ENCODE measurements at places on chromosomes 13 and 19.

DNA sequence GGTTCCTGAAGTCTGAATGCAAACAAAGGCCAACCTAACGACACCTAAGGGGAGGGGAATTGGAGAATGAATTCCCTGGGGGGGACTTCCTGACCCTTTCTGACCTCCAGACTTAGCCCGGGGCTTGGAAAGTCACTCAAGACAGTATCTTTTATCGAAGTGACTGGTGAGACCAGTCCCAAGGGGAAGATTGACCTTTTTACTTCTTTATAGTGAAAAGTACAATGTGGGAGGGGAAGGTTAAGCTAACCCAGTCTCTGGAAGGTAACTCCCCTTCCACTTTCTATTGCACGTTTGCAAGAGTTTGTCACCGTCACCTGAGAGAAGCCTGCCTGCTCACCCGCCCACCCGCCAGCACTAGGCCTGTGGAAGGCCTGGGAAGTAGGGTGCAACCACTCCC, 111.9 kb downstream of the EFNB2 start:
- DNase-seq, result no peak

DNA sequence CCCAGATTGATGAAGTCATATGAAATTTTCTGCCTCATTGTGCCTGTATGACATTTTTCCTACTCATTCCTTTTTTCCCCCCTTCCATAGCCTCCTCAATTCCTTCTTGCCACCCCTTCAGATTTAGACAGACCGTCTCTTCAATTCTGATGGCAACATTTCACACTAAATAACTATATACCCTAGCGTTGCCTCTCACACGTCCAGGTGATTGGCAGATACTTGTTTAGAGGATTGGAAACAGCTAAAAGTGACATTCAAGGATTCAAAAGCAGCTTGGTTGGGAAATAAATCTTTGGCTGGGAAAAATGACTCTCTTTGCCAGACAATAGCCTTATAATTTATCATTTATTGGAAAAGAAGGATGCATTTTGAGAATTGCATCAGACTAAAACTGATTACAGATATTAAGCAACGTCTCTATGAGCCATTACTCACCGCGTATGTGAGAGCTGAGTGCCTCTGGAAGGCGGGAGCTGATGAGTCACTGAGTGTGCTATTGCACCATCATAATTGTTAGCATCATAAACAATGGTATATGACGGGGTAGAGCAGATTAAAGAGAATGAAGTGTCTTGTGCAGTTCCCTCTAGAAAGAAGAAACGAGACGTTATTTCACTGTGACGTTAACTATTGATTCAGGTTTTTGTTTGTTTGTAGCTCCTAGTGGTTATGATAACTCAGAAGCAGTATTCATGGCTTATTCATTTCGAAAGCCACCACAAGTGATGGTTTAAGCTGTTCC, 61.1 kb upstream of the FAM216B start:
- DNase-seq, result no peak

GRCh38 chr13:110430391-110431336, 123.6 kb downstream of the COL4A2 start:
- no peak for DNase-seq

DNA sequence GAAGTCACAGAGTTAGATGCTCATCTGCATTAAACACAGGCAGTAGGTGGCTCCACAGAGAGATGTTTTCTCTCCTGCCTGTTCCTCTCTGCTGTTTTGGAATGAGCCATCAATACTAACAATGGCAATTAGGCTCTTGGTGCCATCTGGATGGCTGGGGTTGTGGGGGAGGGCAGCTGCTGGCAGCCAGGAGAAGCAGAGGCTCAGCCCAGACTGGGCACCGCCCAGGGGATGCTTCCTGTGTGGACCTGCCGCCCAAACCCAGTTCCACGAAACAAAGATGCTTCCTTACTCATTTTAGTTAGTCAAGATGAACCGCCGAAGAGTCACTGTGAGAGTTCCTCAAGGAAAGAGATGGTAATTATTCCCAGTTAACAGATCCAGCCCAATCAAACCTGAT, 50.8 kb upstream of the PCDH8 start:
- no peak for DNase-seq

DNA sequence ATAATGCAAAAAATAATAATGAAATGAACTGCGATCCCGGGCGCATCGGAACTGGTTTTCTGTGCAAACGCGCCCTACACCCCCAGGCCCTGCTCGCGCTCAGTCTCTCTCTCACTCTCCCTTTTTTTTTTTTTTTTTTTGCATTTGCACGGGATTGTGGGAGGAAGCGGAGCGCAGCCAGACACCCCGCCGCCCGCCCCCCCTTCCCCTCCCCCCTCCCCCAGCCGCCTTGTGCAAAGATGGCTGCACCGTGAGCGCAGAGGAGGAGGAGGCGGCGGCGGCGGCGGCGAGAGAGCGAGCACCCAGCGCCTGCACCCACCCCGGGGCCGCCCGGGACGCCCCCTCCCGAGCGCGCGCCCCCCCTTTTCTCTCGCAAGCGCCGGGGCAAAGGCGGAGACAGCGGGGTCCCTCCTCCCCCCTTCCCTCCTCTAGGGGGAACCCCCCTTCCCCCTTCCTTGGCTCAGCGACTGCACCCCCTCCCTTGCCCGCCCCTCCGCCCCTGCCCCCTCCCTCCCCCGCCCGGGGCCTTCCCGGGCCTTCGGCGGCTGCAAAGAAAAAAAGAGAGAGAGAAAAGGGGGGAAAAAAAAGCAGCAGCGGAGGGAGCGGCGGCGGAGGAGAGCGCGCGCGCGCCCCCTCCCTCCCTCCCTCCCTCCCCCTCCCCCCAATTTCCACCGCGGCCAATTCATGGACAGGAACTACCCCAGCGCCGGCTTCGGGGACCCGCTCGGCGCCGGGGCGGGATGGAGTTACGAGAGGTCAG, at the start of gene PRR12:
Gene PRR12 (plus strand): TSS at position 212 of the 760 bp plus-strand sequence. CDS start 473 bp downstream, at position 685.
- DNase-seq, result no peak

- peak; percentile 88 for DNase-seq
Observed at GRCh38 chr13:48976576-48977285, 1.0 kb downstream of the FNDC3A start.

GRCh38 chr19:8333767-8334457, 9.2 kb downstream of the KANK3 start:
- DNase-seq, result no peak

DNA sequence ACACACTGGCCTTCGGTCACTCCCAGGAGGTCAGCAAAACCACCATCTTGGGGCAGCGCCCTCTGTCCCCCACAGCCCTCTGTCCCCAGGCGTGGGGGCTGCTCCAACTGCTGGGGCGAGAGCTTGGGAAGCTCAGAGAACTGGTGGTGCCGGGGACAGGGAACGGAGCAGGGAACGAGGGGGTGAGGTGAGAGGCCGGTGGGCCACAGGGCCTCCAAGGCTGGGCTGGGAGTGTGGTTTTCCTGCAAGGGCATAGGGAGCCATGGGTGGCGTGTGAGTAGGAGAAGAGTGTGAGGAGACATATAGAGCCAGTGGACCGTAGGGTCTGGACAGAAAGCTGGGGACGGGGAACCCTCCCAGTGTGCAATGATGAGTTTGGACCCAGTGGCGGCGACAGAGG, 34.1 kb downstream of the F2RL3 start:
- DNase-seq, result no peak

DNA sequence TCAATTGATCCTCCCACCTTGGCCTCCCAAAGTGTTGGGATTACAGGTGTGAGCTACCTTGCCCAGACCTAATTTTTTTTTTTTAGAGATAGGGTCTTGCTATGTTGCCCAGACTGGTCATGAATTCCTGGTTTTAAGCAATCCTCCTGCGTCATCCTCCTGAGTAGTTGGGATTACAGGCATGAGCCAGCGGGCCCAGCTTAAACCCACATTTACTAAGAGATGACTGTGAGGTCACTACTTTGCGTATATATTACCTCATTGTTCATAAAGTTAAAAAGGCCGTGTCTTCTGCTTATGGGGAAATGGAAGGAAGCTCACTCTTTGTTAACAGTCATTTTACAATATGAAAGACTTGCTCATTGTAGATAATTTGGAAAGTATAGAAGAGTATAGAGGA, 39.6 kb upstream of the C1QTNF9 start:
- DNase-seq, result no peak

DNA sequence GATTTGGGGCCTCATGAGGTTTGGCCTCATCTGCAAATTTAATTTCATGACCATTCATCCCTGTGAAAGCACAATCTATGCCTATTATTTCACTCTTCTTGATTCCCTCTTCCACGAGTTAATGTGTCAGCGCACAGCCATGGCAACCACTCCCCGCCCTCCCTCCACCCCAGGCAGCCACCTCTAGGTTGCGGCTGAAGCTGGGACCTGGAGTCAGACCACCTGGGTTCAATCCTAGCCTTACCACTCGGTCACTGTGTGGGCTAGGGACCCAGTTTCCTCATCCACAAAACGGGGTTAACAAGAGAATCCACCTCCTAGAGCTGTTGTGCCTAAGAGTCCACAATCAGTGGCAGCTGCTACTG, 9.8 kb downstream of the CHST8 start:
- DNase-seq, result peak; percentile 37

All from vagina (tissue), 2 donors.